ENCODE measurements at places on chromosomes 2 and 18.

GRCh38 chr2:135882415-135882814, 6.2 kb upstream of the MCM6 start:
- no peak for ATAC-seq

DNA sequence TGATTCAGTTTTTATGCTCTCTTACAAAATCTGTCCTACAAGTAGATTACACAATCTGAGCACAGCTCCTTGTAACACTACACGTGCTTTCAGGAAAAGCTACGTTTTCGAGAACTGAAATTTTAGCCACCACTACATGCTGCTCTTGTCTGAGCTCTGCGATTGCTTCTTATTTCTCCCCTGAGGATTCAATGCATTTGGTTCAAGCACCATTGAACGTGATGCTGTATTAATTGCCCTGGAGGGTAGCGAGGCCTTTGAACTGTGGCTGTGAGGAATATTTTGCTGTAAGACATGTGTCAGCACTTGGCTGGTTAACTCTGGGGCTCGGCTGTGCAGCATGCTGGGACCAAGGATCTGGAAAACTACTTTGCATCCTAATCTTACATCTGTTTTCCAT, 405.8 kb downstream of the EPHA4 start:
- no peak for ATAC-seq

DNA sequence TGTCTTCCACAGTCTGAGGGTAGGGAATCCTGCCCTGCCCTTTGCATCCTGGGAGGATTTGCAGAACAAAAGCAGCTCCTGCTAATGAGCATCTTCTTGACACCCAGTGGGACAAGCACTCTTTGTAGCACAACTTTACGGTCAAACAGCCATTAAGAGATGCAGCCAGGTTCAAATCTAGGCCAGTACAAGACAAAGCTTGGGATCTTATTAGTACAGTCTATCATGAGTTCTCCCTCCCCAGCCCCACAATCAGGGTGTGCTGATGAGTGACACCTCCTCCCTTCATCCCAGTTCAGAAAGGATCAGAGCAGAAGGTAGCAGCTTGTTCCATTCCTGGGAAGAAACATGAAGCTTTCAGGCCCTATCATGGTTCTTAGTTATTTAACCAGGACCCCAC, 41.9 kb downstream of the MARCO start:
- no peak for ATAC-seq

- ATAC-seq: no peak
These were observed 12.5 kb downstream of the BABAM2 start for GRCh38 chr2:27903018-27903417.

- peak; percentile 61 for ATAC-seq
These were observed 247.5 kb downstream of the NBAS start for GRCh38 chr2:15313657-15314056.

DNA sequence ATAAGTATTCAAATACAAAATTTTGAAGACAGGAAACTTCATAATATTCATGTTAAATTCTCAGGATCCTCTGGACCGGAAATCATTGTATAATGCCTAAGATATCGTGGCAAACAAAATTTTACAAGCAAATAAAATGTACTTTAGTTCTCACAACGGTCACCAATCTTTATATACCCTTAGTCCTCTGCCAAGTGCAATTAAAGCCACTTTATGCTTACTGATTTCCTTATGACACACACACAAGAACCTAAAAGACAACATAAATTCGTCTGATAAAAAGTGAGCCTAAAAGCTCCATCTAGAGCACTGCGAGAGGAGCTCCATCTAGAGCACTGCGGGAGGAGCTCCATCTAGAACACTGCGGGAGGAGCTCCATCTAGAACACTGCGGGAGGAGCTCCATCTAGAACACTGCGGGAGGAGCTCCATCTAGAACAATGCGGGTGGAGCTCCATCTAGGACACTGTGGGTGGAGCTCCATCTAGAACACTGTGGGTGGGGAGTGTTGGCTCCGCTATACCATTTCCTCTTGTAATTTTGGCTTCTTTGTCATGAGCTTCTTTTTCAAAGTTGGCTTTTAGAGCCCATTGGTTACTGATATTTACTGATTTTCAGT, 15.9 kb downstream of the ATP8B1 start:
- ATAC-seq: no peak

DNA sequence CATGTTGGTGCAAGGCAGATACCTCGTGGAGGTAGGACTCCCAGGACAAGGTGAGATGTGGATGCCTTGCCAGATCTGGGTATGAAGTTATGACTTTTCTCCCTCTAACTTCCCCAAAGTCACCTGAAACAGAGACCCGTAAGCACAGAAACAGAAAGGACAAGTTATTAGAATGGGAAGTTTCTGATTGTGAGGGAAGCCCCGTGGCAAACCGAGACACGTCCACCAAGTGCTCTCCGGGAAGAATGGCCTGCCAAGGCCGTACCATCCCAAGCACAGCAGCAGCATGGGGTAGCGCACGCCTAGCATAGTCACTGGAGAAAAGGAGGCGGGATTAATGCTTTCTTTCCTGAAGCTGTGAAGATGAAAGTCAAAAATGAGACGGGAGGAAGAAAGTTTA, 110.6 kb downstream of the ZNF532 start:
- ATAC-seq: no peak

Measured in activated T-helper 17 cell treated with anti-CD3 and anti-CD28 coated beads, Interleukin-2, amount 50 U/mL, for 72 hours (primary cell).